Dorsolateral prefrontal cortex (tissue), 122 donors: ENCODE measurements at places on chromosomes 16 and 17.

DNA sequence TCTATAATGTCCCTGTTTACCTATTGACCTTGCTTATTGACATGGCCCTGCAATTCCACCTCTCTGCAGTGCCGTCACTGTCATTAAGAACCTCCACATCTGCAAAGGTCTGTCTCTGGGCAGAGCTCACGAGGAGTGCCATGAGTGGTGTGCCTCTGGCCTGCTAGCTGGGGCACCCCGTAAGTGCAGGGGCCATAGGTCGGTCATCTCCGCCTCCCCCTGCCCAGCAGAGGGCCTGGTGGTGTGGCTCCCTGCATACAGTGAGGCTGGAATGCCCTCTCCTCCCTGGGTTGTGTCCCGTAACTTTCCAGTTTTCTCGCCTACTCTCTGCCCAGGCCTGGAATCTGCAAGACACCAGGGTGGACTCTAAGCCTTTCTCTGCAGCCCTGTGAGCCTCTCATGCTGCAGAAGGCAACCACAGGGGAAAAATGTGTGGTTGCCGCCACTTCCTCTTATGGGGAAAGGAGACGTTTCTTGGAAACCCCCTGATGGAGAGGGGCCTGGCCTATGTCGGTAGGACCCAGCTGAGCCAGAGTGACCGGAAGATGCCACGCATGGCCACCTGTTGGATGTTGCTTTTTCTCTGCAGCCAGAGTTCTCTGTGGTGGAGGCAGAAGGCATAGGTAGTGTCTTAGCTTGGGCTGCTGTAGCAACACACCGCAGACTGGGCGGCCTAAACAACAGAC is 2.7 kb upstream of the SNX20 start:
- DNase-seq: no peak

DNA sequence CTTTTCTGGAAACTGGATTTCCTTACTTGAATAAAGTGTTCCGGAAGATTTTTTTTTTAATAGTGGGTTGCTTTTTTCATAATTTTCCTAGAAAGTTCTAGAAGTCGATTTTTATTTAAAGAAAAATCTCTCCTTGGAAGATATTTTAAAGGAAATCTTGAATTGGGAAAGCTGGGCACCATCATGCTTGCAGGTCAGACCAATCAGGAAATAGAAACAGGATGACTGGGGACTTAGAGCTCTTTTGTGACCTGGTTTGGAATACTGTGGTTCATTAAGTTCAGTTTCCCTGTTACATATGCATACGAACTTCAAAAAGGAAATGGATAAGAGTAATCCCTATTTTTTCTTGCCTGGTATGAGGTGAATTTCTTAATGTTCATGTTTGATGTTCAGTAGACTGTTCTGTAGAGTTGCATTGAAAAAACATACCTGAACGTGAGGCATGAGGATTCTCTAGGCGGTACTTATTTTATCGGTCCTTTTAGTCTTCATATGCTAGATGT is 1.2 kb downstream of the NFATC3 start:
- no peak for DNase-seq

- DNase-seq: no peak
Measured at GRCh38 chr16:71648921-71649320, 22.9 kb downstream of the MARVELD3 start.

DNA sequence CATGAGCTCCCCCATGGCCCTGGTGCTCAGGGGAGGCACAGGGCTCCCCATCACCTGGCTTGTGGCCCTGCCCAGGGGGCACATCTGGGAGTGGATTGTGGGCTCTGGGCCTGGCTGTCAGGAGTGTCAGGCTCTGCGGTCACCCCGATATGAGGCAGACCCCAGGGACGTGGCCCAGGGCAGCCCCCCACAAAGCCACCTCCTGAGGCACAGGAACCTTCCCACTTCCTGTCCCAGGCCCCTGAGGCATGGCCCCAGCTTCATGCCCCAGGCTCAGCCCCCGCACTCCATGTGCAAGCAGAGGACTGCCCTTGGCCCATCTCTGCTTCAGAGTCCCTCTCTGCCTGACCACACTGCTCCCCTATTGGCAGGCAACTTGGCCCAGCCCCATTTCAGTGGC is 160.3 kb downstream of the PCTP start:
- no peak for DNase-seq

- no peak for DNase-seq
Measured at GRCh38 chr16:79805621-79806020, 205.1 kb upstream of the MAF start.

DNA sequence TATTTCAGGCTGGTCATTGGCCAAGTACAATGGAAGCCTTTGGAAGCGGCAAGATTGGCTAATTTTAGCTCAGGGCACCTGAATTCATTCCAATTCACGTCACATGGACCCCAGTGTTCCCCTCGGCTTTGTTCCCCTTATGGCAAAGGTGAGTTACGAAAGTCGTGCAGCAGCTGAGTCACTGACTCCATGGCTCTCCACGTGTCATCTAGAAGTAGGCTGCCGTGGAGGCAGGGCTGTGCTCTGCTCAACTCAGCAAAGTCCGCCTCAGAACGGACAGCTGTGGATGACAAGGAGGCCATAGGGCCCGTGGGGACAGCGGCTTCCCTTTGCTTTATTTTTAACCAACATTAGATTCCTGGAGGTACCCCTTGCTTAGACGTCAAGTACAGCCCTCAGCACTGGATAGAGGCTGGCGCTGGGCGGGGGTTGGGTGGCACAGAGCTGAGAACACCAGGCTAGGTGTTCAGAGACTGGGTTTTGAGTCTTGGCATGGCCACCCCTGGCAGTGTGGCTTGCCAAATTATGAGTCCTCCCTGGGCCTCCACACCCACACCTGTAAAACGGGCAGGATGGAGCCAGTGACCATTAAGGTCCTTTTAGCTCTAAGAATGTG is 23.6 kb downstream of the ADAD2 start:
- no peak for DNase-seq

DNA sequence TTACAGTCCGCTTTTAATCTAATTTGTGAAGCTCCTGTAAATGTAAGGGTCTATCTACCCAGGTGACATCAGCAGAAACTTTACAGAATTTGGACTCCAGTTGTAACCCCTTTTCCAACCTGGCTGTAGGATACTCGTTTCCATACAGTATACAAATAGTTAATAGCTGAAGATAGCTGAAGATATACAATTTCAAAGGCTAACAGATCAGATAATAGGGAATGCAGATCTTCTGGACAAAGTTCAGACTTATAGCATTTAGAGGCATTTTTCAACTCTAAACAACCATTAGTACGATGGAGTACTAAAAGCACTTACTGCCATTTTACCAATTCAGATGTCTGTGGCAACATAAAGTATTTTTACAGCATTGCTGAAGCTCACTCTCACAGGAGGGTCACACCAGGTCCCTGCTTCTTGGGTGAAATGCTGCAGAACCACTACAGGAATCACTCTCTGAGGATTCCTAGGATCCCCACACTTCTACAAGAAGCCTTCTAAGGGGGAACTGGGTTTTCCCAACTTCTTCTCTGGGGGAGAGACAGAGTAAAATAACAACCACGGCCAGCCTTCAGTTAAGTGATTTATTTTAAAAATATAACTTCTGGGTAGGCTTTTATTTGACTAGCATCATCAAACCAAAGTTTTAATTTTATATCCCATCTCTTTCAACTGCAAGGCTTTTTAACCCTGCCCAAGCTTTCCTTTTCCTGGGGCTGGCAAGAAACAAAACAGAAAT is 2.9 kb downstream of the VEZF1 start:
- DNase-seq: no peak

GRCh38 chr17:81309859-81310839 is 15.0 kb upstream of the SLC38A10 start:
- no peak for DNase-seq

DNA sequence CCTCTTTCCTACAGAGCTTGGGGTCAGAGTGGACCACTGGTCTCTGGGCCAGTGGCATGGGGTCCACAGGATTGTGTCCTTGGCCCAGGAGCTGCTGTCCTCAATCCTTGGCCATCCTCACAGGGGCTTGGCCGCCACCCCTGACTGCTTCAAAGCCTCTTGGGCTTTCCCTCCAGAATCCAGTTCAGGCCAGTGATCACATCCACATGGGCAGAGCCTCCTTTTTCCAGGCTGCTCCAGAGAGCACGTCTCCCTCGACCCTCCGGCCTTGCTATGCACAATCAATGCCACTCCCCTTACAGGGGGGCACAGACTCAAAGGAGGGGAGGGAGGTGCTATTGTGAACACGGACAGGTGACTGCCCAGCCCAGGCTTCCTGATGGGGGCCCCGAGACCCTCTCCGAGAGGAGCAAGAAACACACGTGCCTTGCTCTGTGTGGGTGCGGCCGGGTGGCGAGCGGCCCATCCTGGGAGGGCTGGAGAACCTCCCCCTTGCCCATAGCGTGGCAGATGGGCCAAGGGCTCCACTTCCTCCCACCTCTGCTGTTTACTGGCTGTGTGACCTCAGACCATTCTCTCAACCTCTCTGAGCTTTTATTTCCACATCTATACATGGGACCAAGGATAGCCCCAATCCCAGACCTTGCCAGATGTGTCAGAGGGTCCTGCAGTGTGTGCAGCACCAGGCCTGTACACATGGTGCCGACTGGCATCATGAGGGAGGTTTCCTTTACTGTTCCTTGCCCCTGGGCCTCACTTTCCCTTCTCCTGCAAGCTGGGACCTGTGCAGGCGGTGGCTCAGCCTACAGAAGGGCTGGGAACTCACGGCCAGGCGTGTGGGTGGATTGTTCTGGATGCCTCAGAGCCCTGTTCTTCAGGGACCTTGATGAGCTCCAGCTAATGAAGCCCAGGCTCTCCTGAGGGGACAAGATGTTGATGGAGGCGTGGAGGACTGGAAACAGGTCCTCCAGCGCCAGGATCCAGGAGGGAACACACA is 229.0 kb upstream of the GSE1 start:
- DNase-seq: no peak

DNA sequence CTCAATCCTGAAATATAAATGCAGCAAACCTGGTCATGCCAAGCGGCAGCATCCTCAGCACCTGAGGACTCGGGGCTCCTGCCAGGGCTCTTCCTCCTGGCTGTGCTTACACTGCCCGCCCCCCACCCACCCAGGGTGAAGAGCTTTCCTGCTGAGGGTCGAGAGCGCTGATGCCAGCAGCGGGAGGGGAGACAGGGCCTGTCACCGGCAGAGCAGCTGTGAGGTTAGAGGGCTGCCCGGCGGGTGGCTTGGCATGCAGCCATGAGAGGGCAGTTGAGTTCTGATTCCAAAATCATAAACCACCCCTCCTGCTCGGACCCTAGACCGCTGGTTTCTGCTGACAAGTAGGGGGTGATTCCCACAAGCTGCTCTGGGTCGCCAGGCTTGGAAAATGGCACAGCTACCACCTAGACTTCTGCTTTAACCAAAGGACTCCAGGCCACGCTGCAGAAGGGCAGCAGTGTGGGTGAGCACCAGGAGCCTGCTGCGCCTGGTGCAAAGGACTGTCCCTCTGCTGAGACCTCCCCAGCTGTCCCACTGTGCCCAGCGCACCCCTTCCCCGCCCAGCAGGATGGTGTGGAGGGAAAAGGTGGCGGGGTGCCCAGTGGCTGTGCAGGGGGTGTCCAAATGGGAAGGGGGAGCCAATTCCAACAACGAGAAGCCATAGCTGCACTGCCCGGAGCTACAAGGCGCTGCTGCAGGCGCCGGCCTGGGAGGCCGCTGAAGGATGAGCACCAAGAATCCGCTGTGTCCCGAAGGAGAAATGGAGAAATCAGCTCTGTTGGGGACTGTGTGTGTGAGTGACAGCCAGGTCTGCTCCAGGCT is 26.6 kb downstream of the MXRA7 start:
- no peak for DNase-seq

GRCh38 chr16:54957403-54958166 is 26.9 kb downstream of the IRX5 start:
- DNase-seq: no peak

- no peak for DNase-seq
Measured at GRCh38 chr16:12276576-12276975, 300.0 kb downstream of the SNX29 start.

- DNase-seq: no peak
Measured at GRCh38 chr17:3157218-3157617, 29.9 kb upstream of the OR1G1 start.
